ENCODE measurements at places on chromosomes 1 and 21. TPM values are rescaled to one million over a fixed set of nuclear protein-coding genes. Genes with fewer than 3 reads are reported as not detected.

LCE3E gene
- not detected for total RNA-seq

MEX3A gene
- total RNA-seq: 8.3 TPM

KLHDC8A gene
- not detected for total RNA-seq

TRMT1L gene
- 19.9 TPM for total RNA-seq

EEIG2 gene
- 7.7 TPM for total RNA-seq

SLAMF6 gene
- not detected for total RNA-seq

MYOC gene
- total RNA-seq: not detected

MYOG gene
- not detected for total RNA-seq

PEAR1 gene
- total RNA-seq: 45.9 TPM

OVAAL gene
- total RNA-seq: not detected

RUNX3 gene
- not detected for total RNA-seq

IRF6 gene
- 20.8 TPM for total RNA-seq

MPZ gene
- 1.3 TPM for total RNA-seq

LIN28A gene
- total RNA-seq: not detected

KLHDC9 gene
- total RNA-seq: 0.79 TPM

STUM gene
- not detected for total RNA-seq

KRTAP13-2 gene
- not detected for total RNA-seq

PPP2R5A gene
- total RNA-seq: 53.2 TPM

RYR2 gene
- not detected for total RNA-seq

NCMAP gene
- not detected for total RNA-seq

LHX4 gene
- total RNA-seq: not detected

SLFNL1 gene
- total RNA-seq: 0.27 TPM

CFAP45 gene
- total RNA-seq: 1.1 TPM

PRDM16 gene
- total RNA-seq: 0.13 TPM
